ENCODE measurements at places on chromosomes 12 and 14.

- DNase-seq: no peak
These were observed 83.2 kb downstream of the ITPK1 start for GRCh38 chr14:93032421-93032936.

GRCh38 chr12:2449586-2449985 lies 345.2 kb upstream of the FKBP4 start:
- DNase-seq: no peak

- no peak for DNase-seq
These were observed 141.9 kb upstream of the C14orf180 start for GRCh38 chr14:104437703-104438102.

GRCh38 chr12:75599061-75599460 lies 87.7 kb upstream of the KRR1 start:
- no peak for DNase-seq

DNA sequence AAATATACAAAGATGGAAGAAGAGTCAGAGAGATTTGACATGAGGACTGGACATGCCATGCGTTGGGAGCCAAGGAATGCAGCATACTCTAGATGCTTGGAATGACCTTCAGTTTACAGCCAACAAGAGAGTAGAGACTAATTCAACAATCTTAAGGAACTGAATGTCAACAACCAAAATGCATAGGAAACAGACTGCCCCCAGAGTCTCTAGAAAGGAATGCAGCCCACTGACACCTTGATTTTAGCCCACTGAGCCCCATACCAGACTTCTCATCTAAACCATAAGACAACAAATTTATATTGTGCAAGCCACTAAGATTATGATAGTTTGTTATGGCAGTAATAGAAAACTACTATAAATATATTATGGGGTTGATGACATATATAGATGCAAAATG lies 611.2 kb downstream of the RPS29 start:
- no peak for DNase-seq

- no peak for DNase-seq
These were observed 4.9 kb downstream of the BMP4 start for GRCh38 chr14:53951627-53952303.

DNA sequence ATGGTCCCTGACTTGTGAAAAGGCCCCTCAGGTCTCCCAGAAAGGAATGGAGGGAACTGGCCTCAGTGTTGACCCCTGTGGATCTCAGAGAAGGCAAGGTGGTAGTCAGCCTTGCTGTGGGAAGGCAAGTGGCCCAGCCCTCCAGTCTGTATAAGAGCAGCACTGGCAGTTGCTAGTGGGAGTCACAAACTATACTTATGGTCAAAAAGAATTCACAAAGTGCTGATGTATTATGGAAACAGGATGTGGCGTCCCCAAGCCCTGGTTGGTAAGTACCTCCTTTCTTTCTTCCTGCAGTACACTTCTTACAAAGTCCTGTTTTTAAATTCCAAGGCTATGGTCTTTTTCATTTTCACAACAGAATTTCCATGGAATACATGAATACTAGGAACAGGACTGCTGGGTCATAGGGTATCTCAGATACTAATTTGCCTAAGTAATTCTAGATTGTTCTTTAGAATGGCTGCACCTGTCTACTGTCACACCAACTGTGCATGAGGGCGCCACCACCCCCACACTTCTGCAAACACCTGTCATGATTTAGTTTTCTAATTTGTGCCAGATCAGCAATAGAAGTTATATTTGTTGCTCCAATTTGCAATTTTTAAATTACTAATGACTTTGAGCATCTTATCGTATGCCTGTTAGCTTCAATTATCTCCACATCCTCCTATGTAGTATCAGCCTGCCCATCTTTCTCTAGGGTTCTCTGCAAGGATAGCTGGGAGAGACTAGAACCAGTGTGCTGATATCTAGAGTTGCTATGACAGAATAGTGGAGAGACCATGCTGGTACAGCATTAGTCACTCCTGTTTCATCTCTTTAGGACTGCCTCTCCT lies 40.7 kb upstream of the TMEM263 start:
- DNase-seq: no peak

DNA sequence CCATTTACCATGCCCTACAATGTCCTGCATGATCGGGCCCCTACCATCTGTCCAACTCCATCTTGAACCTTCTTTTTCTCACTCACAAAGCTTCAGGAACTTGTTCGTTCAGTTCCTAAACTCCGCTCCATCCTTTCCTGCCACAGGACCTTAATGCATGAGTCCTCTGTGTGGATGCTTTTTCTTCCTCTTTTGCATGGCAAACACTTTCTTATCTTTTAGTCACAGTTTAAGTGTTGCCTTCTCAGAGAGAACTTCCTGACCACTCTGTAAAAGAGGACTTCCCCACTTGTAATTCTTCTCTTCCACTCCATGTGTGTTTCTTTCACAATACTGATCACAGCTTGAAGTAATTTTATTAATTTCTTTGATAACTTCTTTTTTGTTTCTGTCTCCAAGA lies 54.4 kb upstream of the ETV6 start:
- no peak for DNase-seq

- DNase-seq: no peak
These were observed 346.8 kb downstream of the ATP23 start for GRCh38 chr12:58288190-58288589.

DNA sequence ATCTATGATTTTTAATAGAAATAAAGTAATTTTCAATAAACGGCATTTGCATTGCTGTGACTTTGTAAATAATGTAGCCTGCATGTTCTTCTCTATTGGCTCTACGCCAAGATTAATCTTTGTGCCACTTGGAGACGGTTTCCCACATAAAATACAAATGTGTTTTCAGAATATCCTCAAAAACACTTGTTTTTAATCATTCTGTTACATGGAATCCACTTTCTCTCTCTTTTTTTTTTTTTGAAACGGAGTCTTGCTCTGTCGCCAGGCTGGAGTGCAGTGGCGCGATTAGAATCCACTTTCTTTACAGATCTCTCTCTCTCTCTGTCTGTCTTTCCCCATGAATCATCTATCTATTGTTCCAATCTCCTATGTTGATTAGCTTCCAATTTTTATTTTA lies 22.8 kb upstream of the SSPN start:
- DNase-seq: no peak

DNA sequence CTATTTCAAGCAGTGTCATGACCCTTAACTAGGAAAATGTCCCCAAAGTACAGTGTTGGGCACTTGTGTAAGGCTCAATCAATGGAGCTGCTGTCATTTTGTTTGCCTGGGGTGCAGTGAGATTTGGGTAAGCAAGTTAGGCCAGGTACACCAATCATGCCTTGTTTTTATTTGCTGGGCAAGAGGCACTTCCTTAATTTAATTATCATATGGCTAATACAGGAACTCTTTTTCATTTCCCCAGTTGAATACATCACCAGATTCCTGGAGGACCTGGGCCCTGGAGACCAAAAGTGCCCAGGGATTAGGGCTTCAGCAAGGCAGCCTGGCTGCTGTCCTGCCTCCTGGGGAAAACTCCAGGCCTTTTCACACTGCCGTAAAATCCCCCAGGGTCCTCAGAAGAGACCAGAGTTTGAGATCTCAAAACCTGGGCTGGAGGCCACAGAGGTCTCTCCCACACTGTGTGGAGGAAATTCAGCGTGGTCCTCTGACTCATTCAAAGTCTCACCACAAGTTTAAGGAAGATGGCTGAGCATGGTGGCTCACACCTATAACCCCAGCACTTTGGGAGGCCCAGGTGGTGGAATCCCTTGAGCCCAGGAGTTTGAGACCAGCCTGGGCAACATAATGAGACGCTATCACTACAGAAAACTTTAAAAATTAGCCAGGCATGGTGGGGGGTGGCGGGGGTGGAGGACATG lies 28.4 kb upstream of the FOXN3 start:
- no peak for DNase-seq

DNA sequence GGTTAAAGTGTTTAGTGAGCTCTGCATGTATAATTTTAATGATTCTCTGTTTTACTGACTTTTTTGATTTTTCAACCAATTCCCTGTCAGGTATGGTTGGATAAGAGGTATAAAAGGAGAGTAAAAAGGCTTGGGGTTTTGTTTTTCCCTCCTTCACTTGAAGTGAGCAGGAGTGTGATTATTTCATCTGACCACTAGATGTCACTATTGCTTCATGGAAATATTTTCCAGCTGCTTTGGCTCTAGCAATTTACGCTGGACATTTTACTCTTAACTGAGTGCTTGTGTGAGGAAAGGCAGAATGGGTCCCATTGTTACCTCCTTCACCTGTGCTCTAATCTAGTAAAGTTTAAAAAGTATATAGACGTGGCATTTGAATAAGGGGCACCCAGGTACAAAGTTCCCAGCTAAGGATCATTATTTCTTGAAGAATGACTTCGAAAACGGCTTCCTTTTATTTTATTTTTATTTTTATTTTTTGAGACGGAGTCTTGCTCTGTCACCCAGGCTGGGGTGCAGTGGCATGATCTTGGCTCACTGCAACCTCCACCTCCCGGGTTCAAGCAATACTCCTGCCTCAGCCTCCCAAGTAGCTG lies 66.5 kb downstream of the TBC1D30 start:
- no peak for DNase-seq

DNA sequence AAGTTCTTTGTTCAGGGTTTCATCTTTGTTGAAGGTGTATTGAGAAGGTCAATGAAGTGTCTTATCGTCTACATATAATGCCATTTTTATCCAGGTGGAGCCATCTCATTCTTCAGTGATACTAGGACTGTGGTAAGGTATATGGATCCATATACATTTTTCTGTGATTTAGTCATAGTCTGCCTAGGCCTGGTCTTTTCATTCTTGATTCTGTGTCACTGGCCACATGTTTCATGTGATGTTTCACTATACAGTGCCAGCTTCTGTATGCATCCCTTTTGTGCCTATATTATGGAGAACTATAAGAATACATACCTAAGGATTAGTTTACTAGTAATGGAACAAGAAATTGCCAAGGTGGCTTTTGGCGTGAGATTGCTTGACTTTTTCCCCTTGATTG lies 40.5 kb downstream of the VEZT start:
- DNase-seq: no peak

DNA sequence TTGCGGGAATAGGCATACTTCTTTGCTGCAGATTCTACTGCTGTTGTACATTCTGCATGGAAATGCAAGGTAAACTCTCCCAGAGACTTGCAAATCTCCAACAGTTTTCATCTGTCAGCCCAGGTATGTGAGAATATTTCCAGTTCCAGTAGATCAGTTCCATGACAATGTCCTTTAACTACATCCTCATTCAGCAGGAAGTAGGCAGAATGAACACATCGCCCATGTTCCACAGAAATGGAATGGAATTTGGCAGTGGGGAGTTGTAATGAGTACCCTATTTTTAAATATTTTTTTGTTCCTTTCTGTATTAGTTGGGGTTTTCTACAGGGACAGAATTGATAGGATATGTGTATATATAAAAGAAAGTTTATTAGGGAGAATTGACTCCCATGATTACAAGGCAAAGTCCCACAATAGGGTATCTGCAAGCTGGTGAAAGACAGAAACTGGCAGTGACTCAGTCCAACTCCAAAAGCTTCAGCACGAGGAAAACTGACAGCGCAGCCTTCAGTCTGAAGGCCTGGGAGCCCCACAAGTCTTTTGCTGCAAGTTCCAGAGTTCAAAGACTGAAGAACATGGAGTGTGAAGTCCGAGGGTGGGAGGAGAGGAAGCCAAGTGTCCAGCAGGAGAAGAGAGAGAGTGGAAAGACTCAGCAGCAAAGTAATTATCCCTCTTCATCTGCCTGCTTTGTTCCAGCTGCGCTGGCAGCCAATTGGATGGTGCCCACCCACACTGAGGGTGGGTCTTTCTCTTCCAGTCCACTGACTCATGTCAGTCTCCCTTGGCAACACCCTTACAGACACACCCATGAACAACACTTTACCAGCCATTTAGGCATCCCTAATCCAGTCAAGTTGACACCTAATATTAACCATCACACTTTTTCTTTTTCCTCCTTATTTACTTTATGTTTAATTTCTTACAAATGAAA lies 110.4 kb upstream of the SCAF11 start:
- peak; percentile 46 for DNase-seq

- no peak for DNase-seq
These were observed 15.9 kb upstream of the BLTP3B start for GRCh38 chr12:100158535-100158934.

DNA sequence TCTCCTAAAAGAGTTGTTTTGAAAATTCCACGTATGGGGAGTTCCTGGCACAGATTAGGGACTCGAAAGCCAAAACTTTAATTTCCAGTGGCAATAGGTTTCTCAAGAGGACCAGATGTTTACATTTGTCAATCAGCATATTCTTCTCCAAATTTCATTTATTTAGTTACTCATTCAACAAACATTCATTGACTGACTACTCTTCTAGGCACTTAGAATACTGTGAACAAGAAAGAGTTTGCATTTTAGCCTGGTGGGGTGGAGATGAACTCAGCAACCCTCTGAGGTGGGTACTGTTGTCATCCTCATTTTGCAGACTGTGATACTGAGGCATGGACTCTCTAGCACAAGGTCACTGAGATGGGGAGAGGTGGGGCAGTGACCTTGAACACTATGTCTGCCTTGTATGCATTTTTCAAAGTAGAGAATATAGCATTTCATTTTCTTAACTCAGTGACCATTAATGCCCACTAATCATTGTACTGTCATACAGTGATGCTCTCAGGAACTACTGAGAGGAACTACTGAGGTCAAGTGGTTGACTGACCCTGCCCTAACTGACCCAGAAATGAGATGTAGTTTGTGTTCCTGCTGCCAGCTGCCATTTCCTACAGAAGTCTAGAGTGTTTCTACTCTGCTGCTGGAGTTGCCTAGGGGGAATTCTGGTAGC lies 2.2 kb downstream of the L3HYPDH start:
- DNase-seq: no peak

- DNase-seq: no peak
These were observed 151.8 kb downstream of the KIF26A start for GRCh38 chr14:104290058-104290667.

DNA sequence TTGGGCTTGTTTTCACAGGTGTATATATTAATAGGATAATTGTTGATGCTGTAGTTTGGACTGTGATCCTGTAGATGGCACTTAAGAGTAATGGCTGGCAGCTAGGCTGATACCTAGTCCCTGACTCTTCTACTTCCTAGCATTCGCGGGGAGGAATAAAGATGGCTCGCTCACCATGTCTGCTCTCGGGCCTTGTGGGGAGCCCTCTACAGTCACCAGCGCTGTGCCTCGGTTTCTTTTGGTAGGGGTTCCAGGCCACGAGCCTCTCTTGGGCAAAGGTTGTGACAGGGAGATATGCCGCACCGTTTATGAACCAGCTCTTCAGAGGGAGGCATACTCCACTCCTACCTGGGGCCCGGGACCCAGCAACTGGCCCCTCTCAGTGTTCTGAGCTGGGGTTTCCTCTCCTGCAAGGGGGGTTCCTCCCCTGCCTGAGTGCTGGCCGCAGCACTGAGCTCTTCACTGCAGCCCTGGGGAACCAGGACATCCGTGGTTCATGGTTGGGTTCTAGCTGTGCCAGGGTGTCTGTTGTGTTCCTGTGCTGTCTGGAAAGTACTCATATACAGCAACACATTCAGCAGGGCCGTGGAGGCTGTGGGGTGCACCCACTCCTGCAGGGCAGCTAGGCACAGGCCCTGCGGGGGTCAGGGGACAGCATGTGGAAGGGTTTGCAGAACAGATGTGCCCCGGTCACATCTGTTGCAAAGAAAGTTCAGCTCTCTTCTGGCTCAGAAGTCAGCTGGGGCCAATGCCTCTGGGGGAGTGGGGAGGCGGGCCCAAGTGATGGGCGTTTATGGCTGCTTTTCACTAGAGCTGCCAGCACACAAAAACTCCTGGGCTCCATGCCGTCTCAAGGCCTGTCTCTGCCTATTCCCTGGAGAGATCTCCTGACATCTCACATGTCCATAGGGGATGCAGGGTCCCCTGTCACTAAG lies 147.9 kb downstream of the PPFIA2 start:
- no peak for DNase-seq

GRCh38 chr14:32073537-32074189 lies 3.4 kb upstream of the ARHGAP5 start:
- DNase-seq: peak; percentile 72
